ENCODE measurements at places on chromosomes 3 and 15.

- peak; percentile 87 for DNase-seq
Observed at GRCh38 chr15:44194323-44195150, 534 bp downstream of the FRMD5 start.

- DNase-seq = peak; percentile 38
Observed at GRCh38 chr3:177195242-177195991, 1.9 kb downstream of the TBL1XR1 start.

GRCh38 chr3:50336452-50337174, 4.0 kb downstream of the RASSF1 start:
- peak; percentile 62 for DNase-seq

GRCh38 chr3:126421573-126422119, 26.9 kb downstream of the CFAP100 start:
- no peak for DNase-seq

DNA sequence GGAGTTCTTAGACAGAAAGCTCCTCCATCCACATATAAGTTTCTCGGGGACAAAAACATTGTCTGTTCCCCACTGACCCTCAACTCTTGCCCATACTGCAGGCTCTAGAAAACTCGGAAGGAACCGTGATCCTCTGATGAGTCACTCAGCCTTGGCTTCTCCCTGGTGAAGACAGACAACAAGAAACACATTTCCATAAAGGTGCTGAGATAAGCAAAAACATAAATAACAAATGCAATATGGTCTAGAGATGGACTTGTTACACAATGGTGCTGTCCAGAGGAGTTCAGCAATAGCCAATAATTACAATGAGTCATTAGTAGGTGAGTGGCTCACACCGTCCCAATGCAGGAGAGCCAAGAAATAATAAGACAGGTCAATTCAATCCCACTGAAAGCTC, 43.7 kb downstream of the MAGI1 start:
- DNase-seq = peak; percentile 8

DNA sequence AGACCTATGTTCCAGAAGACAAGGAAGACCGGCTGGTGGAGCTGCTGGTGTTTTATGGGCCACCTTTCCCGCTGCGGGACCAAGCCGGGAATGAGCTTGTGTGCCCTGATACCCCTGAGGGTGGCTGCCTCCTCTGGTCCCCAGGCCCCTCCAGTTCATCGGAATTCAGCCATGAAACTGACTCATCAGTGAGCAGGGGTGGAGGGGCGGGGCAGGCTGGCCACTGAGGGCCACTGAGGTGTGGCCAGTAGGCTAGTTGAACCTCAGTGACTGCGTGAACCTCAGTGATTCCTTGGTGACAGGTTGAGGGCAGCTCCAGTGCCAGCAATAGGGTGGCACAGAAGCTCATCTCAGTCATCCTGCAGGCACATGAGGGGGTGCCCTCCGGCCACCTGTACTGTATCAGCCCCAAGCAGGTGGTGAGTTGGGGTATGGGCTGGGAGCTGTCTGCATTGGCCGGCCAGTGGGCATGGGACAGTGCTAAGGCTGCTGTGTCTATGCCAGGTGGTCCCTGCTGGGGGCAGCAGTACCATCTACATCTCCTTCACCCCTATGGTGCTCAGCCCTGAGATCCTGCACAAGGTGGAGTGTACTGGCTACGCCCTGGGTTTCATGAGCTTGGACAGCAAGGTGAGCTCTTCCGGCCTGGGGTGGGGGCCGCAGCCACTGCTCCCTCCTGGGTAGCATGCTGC, 20.3 kb downstream of the ACAA1 start:
- DNase-seq = no peak

- no peak for DNase-seq
Observed at GRCh38 chr15:80182611-80183261, 29.9 kb downstream of the FAH start.

DNA sequence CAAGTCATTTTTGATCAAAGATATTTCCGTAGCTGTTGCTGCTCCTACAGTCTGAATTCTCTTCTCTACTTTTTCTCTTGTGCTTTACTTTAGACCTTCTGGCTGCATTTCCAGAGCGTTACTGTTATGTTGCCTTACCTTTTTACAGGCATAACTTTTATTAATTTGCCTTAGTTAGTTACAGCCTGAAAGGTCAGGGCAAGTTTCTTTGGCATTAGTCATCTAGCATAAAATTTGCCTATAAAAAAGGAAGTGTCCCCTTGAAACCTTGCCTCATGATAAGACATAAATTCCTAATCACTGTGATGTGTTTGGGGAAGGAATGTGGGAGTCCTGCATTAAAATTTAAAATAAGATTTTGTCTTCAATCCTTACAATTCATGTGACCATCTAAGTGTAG, 618.5 kb downstream of the NR2F2 start:
- DNase-seq = no peak

- no peak for DNase-seq
Observed at GRCh38 chr3:36411587-36411986, 31.3 kb downstream of the STAC start.

DNA sequence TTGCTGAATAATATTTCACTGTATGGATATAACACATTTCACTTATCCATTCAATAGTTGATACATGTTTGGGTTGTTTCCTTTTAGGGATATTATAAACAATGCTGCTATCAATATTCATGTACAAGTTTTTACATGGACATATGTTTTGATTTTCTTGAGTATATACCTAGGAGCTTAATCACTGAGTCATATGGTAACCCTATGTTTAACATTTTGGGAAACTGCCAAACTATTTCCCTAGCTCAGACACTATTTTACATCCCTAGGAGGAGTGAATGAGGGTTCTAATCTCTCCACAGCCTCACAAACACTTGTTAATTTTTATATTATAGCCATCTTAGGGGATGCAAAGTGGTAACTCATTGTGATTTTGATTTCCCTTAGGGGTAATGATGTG, 66.0 kb downstream of the GPR156 start:
- DNase-seq = no peak

DNA sequence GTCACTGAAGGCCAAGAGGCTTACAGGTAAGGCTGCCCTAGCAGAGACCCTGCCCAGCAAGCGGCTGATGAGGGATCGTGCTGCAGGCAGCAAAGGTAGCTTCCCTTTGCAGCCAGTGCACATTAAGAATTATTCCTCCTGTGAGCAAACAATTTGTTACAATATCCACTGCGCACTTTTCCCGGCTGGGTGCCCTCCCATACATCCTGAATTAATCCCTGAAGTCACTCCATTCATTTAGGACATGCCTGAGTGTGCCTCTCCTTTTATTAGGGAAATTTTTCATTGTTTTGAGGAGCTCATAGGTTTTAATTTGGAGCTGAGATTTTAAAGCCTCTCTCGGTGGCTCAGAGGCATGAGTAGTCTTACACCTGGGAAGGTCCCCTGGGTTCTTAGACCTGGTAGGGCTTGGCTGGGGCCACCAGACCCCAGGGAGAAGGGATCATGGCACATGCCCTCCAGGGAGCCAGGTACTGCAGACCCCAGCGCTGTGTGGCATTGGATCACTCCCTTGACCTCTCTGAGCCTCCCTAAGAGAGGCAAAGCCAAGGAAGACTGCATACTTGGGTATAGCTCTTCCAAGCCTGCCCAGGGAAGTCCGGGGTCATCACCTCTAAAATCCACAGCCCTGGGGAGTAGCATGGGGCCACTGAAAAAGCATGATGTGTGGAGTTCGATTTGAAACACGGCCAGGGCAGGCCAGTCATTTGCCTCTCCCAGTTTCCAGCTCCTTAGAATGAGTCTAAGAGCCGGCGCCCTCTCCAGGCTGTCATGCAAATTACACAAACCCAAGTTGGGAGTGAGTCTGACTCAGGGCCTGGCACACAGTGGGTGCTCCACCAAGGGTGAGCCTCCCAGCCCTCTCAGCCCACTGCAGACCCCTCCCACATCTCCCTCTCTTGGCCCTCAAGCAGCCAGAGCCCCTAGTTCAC, 151.9 kb upstream of the LINGO1 start:
- DNase-seq = peak; percentile 34

GRCh38 chr15:35669021-35669420, 123.1 kb upstream of the DPH6 start:
- DNase-seq = no peak
